ENCODE measurements at places on chromosomes 2 and 18.

GRCh38 chr18:55302167-55302833, 285.7 kb downstream of the TCF4 start:
- no peak for DNase-seq

DNA sequence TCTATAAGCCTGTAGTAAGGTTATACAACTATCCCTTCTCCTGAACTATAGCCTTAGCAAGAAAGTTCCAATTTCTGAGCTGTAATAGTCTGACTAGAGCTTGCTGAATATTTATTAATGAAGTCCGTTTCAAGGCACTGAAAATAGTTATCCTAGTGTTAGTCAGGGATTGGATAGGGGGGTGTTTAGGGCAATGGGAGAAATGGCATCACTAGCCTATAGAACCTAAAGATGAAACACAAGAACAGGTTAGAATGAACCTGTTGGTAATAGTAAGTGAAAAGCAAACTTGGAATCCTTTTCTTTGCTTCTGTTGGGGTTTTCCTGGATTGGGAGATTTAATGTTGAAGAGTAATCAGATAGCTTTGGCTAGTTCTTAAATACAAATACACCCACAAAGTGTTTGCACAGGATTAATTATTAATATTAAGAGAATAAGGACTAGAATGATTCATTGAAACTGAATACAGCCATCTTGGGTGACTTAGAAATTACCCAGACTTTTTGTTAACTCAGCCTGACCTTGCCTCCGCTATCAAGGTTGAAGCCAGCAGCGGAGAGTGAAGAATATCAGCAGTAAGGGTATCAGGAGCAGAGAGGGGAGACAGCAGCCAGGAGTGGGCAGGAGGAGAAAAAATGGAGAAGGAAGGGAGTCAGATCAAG, 14.4 kb downstream of the CCNT2 start:
- no peak for DNase-seq

DNA sequence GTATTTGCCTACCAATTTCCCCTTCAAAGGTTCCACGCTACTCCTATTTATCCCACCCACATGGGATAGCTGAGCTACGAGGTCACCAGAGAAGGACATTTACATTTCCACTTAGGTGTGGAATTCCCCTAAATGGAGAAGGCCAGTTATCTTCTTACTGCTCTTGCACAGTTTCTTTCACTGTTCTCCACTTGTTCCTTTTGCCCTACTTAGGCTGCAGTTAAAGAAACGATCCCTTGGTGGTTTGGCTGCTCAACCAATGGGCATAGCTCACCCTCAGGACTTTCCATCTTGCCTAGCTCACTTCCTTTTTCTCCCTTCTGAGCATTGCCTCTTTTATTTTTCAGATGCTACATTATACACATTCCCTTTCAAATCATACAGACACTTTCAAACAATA, 11.2 kb upstream of the NABP1 start:
- peak; percentile 64 for DNase-seq

DNA sequence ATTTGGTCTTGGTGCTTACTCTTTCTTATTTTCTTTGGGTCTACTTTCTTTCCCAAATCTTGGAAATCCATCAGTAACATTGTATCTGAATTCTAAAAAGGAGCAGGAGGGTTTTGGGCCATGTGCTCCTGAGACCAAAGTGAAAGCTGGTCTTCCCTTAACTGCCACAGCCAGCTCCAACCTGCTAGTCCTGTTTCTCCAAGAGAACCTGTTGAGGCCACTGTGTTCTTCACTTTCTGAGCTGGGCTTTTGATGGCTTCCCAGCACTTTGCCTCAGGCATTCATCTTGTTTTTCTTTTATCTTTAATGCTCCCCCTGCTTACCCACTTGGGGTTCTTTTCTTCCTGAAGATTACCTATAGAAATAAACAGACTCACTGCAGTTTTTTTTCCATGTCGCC, 53.3 kb downstream of the ARHGAP28 start:
- DNase-seq: no peak

GRCh38 chr2:214410918-214411554, at the start of gene VWC2L:
TSS of gene VWC2L (plus strand) at chr2:214411054. CDS start at chr2:214414194, 3,140 bp downstream.
- DNase-seq: peak; percentile 83

- DNase-seq: no peak
Measured at GRCh38 chr2:68512966-68513365, 45.6 kb downstream of the APLF start.

DNA sequence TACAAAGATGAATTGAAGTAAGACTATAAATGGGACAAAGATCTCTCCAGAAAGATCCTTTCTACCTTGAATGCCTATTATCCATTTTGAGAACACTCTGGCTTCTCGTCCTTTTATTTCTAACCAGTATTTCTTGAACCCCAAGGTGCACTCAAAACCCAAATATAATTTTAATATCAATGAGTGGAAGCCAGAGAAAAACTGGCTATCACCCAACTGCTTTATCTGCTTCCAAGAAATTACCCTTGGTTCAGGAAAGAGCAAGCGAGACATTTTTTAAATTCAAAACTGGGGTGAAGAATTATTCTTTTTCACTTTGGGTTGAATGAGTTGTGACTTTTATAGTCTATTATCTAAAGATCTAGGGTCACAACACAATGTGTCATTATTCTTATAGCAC, 221.3 kb downstream of the PTH2R start:
- DNase-seq: no peak

- no peak for DNase-seq
Measured at GRCh38 chr18:70365361-70365760, 76.5 kb downstream of the SOCS6 start.

DNA sequence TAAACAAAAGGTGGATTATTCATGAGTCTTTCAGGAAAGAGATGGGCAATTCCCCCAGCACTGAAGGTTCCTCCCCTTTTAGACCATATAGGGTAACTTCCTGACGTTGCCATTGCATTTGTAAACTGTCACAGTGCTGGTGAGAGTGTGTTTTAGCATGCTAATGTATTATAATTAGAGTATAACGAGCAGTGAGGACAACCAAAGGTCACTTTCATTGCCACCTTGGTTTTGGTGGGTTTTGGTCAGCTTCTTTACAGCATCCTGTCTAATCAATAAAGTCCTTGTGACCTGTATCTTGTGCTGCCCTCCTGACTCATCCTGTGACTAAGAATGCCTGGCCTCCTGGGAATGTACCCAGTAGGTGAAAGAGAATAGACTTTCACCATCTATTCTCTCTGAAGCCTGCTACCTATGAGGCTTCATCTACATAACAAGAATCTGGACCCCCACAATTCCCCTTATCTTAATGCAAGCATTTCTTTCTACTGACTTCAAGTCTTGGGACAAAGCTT, 148.7 kb downstream of the CABLES1 start:
- peak; percentile 83 for DNase-seq

DNA sequence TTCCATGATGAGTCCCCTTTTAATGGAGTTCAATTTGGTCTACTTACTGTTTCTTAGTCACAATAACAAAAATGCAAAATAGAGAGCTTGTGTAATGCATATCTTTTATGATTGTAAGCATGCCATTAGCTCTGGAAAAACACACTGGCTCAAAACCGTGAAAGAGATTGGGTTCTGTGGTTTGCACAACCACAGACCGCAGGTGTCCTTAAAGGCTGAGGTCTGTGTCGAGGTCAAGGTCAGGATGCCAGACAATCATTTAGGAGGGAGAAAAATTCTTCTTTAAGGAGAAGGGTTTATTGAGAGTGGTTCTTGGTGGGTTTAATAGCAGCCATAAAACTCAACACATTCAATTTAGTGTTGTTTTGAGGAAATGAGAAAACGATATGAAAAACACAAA, 487.2 kb downstream of the GALR1 start:
- DNase-seq: no peak

GRCh38 chr2:10140841-10141610, 18.5 kb downstream of the RRM2 start:
- no peak for DNase-seq

DNA sequence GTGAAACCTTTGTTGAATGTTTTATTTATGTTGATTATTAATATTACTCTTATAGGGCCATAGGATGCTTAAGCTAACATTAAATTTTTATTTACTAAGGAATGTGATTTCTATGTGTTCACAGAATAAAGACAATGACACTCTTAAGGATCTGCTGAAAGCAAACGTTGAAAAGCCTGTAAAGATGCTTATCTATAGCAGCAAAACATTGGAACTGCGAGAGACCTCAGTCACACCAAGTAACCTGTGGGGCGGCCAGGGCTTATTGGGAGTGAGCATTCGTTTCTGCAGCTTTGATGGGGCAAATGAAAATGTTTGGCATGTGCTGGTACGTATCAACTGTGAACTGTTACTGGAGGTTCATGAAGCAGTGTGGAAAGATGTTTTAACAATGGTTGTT, 20.4 kb downstream of the GORASP2 start:
- DNase-seq: no peak

DNA sequence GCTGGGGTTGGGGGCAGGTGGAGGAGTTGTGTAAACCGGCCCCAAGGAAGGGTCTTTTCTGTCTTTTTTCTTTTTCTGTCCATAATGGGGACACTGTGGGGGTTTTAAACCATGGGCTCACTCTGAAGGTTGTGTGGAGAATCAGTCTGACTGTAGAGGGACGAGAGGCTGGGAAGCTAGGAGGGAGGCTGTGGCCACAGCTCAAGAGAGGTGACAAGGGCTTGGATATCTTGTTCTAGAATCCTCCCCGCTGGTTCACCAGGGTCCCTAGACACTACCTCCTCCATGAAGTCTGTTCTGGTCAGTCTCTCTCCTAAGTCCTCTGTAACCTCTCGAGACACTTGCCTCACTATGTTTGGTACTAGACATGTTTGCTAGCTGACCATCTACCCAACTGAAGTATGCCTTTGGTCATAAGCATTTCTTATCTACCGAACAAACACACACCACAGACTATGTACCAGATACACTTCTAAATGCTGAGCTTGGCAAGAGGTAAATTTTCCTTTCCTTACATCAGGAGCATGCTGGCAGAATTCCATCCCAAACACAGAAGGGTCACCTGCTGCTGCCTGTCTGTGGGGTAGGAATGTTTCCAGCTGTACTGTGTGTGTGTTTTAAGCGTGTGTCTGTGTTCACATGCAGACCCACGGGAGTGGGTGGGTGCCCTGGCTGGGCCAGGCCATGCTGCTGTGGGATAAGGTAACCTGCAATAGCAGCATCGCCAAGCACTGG, 69.6 kb upstream of the MGAT4A start:
- DNase-seq: no peak

DNA sequence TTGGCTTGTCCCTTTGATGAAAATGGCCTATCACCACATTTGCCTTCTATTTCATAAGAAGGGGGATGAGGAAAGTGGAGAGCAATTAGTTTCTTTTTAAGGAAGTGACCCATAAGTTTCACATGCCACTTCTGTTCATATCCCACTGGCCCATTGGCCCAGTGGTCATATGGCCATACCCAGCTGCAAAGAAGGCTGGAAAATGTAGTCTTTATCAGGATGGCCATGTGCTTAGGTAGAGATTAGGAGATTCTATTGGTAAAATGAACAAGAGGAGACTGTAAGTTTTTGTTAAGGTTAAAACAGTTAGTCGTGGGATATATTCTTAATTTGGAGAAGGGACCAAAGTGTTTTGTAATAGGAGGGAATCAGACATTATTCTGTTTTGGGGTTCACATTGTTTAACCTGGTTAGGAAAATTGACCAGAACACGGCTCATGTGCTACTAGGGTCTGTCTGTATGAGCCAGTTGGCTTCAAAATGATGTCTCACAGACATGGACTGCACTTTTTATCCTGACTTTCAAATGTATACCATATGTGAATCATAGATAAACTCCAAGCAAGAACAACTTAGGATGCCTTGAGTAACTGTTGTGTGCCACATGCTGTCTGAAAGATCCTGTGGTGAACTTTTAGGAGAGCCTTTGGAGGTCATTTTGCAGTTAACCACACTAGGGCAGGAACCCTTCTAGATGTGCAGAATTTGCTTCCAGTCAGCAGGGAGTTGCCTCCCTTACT, 17.3 kb downstream of the PLCL1 start:
- no peak for DNase-seq

DNA sequence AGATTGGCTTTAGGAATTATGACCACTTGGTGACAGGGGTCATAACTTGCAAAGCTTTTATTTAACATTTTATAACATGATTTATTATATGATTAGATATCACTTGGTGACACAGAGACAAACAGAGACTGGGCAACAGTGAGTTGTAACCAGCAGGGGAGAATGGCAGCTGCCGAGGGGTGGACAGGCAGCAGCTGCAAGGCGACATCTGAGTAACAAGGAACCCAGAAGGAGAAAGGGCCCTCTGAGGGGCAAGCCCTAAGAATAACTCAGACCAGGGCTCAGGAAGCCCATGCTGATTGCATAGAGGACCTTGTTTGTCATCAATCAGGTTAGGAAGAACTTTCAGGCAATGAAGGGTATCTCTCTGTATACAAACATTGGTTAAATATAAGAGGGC, 339.9 kb upstream of the SOX11 start:
- no peak for DNase-seq

DNA sequence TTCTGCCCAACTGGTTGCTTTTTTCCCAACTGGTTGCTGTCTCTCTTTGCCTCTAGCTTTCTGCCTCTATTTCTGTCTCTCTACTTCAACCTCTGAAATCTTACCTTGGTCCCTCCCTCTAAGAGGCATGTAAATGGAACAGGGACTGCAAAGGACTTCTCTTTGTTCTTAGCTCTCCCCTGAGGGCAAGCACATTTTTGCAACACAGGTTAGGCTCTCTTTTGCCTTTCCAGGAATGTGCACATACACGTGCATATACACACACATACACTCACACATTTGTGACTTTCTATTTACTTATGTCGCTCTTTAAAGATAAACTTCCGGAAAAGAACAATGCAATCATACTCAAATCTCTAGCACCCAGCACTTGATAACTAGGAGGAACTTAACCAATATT, 262.6 kb upstream of the DDX18 start:
- no peak for DNase-seq

DNA sequence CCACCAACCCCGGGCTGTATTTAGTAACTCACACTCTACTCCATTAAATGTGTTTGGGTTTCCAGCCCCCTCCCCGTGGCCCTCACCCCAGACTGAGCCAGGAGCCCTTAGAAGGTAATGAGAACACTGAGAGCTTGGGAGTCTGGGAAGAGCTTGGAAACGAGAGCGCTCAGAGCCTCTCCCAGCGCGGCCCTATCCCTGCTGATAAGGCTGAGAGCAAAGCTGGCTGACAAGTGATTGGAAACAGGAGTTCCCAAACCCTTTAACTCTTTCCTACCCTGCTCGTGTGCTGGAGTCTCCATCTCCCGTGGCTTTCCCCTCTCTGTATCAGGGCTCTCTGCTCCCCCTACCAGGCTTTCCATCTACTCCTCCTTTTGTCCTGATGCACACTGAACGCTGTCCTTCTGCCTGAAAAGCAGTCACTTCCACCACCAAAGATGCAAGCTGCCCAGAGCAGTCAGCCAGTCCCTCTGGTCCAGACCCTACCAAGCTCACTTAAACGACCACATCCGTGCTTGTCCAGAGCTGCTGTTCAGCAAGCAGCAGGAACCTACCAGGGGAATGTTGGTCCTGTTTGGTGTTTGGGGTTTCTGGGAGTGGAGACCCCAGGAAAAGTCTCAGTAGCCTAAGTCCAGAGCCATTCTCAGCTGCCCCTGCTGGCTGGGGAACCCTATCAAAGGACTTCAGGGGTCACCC, 100.0 kb upstream of the PKDCC start:
- DNase-seq: no peak
